ENCODE measurements at places on chromosomes 2 and 18.

DNA sequence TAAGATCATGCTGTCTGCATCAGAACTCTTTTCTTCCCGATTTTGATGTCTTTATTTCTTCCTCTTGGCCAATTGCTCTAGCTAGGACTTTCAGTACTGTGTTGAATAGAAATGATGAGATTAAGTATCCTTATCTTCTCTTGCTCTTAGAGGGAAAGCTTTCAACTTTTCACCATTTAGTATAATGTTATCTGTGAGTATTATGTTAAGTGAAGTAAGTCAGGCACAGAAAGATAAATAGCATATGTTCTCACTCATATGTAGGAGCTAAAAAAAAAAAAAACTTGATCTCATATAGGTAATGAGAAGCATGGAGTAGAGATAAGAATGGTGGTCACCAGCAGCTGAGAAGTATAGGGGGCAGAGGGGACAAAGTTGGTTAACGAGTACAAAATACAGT lies 1089.5 kb downstream of the TDRD15 start:
- no peak for DNase-seq

GRCh38 chr2:239706367-239706766 lies 305.5 kb upstream of the HDAC4 start:
- DNase-seq: no peak

DNA sequence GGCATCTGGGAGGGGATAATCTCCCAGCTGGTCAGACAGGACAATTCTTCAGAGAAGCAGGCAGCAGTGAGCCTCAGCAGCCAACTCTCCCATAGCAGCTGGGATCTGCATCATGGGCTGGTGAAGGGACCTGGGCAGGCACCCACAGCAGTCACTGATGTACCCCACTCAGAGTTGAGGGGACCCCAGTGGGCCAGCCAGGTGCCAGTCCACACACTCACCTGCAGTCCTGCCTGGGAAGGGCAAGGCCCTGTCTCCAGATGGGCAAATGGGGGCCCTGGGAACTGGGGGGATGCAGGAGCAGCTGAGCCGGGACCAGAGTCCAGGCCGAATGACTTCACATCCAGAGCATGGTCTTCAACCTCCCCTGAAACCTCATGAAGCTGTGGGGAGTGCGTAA lies 170.4 kb downstream of the ZFP36L2 start:
- DNase-seq: no peak

DNA sequence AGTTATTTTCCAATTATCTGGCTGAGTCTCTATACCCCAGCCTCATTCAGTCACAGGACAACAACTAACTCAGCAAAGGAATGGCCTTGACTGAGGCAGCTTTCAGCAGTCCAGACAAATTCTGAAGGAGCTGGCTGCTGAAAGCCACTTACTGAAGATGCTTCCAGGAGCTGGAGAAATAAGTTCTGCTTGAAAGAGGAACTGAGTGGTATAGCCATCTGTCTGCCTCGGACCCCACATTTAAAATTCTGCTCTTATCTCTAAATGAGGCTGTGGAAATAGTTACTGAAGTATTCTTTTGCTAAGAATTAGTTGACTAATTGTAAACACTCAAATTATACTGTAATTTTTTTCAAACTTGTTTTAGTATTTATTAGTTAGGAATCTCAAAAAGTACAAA lies 9.1 kb upstream of the GPD2 start:
- DNase-seq: no peak

DNA sequence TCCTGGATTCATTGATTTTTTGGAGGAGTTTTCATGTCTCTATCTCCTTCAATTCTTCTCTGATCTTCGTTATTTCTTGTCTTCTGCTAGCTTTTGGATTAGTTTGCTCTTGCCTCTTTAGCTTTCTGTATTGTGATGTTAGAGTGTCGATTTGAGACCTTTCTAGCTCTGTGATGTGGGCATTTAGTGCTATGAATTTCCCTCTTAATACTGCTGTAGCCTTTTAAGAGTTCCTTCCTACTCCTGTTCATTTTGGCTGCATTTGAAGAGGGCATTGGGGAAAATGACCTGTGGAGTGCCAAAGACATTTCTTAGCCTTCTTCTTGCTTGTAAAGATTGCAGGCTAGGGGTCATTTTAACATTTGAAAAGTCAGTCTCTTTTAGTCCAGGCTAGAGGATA lies 463.8 kb upstream of the GCFC2 start:
- no peak for DNase-seq

DNA sequence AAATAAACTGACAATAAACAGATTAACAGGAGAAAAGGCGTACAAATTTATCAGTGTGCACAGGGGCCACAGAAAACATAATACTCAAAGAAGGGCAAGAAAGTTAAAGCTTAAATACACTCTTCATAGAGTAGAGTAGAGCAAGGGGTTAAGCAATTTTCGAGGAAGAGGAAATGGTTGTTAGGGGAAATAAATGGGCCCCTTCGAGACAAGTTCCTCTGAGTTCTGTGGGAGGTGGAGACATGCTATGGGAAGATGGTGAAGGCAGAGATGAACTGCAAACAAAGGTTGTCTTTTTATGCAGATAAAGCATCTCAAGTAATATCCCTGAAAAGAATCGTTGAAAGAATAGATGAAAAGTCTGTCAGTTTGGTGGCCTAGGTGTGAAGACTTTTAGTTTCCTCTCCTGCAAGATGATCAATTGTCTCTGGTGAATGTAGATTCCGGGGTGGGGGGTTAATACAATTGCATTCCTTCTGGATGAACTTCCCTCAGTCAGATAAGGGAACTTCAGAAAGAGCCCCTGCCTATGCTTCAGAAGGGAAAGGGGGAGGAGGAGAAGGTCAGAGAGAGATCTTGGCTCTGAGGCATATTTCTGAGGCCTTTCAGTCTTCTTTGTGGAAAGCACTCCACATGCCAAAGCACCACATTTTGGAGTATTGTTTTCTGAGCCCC lies 127.0 kb downstream of the METTL4 start:
- no peak for DNase-seq
